CMK (cell line): ENCODE measurements at places on chromosomes 3 and 15.

DNA sequence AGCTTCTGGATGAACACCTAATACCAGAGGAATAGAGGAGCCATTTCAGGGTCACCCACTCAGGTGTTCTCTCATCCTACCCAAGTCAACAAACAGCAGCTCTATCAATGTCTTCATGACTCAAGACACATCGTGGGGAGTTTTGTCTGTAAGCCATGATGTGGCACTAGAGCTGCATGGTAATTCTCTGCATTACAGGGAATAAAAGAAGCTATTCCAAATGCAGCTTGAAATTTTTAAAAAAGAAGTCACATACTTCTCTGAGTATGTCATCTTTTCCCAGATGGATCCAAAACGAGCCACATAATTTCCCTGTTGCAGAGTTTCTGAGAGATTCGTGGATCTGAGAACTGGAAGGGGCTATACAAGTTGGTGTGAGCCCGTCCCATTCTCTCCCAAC, 6.1 kb upstream of the THSD4 start:
- DNase-seq, result no peak

DNA sequence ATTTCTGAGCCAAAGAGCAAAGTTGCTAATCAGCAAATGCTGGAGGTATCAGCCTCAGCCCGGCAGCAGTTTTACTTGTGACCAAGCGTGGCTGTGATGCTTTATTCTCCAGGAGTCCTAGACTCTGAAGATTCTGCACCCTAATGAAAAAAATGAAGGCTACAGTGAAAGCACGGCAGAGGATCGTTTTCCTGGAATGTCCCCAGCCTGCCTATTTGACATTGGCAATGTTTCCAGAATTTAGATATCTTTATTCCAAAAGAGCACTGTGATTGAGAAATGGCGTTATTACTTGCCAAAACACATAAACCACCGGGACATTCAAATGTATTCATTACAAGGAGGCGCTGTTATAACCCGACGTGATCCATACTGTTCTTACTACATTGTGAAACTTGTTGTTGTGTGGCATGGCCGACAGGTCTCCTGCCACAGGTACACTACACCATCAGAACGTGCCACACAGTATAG, 263.8 kb downstream of the SLCO3A1 start:
- no peak for DNase-seq

GRCh38 chr3:139248593-139249255, 95.1 kb upstream of the MRPS22 start:
- DNase-seq, result no peak

DNA sequence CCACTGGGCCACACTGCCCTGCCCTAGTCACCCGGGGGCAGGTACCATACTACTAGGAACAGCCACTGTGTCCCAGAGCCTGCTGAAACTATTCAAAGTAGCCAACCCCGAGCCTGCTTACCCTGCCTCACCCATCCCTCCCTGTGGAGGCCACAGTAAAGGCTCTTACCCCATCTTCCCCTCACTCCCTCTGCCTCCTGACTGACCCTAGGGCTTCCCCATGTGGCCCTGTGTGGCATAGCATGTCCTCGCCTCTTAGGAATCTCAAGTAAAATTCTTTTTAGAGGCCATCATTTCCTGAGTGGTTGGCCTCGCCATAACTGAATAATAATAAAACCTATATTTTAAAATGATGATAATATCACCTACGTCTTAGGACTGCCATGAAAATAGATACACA, 112.2 kb upstream of the SLC6A11 start:
- DNase-seq, result no peak

- DNase-seq, result no peak
These were observed 26.2 kb downstream of the TM2D3 start for GRCh38 chr15:101625980-101626379.

DNA sequence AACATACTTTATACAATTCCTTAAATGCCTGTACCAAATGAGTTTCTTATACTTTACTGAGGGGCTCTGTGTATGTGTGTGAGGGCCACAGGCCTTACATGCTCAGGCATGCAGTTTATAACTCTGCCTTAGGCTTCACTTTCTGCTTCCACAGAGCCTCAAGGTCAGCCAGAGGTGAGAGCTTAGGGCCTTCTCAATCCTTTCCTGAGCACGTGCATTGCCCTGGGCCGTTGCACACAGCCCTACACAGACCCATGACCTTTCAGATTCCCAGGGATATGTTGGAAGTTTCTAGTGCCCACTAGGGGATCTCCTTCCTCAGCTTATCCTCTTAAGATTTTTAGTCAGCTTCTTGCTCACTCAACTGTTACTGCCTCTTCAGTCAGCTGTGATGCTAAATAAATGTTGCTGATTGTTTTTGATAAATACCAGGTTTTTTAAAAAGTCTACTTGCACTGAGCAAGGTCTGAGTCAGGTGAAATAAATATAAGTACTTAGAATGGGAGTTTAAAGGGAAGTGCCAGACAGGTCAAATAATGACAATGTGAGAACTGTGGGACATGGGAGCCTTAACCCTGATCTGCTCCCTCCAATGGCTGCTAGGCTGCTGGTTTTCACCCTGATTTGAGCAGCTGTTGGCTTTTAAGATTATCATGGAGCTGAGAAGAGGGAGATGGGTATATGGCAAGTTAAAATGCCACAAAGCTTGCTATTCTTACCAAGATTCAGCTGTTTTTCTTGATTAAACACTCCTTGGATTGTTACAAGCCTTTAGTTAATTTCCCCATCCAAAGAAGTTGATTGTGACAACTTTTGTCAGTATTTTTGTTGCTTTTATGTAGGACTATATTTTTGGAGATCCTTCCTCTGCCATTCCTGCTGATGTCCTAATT, 169.5 kb downstream of the PLD1 start:
- DNase-seq, result no peak

- DNase-seq, result no peak
These were observed 103.1 kb downstream of the LRIG1 start for GRCh38 chr3:66397745-66398144.

GRCh38 chr3:151101270-151101969, 16.0 kb downstream of the MED12L start:
- no peak for DNase-seq

DNA sequence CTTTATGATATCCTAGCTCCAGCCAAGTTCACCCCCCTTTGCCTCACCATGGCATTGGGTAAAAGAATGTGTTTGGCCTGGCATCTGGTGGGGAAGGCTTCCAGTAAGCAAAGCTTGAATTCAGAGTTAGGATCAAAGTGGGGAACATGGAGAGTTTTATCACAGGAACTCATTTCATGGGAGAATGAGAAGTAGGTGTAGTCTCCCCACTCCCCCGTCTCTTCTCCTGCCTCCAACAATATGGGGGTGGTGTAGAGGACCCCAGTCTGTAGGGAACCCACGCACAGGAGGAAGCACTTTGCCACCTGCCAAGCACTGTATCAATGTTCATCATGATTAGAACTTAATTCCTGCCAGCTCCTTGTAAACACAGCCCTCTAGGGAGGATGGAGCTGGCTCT, 200.5 kb downstream of the UACA start:
- no peak for DNase-seq

GRCh38 chr15:67997996-67998395, 56.1 kb upstream of the PIAS1 start:
- no peak for DNase-seq

DNA sequence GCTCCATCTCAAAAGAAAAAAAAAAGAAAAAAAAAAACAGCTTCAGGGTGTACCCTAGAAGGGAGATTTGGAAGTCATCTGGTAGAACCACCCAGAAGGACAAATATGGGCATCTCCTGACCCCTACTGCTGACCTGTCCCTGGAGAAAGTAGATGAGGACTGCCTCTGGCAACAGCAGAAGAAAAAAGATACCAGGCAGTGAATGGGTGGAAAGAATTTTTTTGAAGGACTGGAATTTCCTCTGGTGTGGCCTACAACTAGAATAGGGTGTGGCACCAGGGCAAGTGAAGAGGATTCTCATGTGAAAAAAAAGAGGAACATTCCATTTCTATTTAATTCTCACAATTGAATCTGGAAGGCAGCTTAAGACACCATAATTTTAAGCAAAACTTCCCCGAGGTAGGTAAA, 3.1 kb downstream of the ANXA2 start:
- DNase-seq, result no peak

DNA sequence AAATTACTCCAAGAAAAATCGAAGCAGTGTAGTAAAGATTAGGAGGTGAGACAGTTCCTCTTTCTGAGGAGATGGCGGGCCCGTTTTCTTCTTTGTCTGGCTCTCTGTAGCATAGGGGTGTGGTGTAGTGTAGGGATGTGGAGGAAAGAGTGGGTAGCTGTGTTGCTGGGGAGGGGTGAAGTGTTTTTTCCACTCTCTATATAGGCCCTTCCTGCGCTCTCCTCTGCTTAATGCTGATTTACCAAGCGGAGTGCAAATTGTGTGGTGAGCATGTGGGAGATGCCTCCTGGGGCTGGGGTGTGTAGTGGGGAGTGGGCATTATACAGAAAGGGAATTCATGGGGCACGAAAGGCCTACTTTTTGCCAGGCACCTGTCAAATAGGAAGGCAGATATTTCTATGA, 94.9 kb downstream of the ST6GAL1 start:
- DNase-seq, result no peak

DNA sequence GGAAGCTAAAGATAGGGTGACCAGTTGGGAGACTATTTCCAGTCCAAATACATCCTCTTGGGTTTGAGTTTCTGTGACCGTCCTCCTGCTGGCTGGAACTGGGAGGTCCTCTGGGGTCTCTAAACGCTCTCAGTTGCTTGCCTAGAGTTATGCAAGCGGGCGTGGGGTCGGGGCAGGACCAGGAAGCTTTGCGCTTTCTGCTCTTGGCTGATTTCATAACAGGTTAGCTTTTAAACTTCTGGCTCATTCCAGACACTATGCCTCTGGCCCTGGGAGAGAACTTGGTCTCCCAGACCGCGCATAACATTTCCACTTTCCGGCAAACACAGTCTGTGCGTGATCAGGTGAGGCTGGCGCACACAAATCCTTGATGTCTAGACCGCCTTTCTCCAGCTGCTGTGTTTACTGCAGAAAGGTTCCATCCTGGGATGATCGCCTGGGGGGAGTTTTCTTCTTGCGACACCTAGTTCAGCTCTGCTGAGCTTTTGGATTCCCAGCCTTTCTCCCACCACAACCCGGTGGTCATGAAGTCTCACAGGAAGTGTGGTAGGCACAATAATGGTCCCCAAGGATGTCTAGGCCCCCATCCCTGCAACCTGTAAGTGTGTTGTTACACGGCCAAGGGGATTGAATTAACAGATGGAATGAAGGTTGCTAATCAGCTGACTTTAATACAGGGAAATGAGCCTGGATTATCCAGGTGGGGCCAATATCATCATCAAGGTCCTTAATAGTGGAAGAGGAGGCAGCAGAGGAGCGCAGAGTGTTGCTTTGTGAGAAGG, 23.6 kb upstream of the CGNL1 start:
- DNase-seq, result no peak

- DNase-seq, result peak; percentile 55
These were observed 126.7 kb upstream of the GMNC start for GRCh38 chr3:190989218-190989617.

DNA sequence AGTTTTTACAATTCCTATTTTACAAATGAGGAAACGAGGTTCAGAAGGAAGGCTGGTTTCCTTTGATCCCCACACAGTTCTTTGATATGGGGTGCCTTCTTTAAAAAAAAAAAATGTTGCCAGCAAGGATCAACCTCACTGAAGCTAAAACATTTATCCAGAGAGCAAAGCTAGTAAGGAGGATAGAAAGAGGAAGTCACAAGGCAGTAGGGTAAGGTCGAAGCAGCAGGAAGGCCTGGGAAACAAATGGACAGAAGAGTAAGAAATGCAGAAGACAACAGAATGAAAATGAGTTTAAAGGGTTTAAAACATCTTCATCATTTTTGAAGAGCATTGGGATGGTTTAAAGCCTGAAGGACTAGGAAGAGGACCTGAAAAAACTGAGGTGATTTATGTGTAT, 30.6 kb upstream of the CP start:
- DNase-seq, result no peak

DNA sequence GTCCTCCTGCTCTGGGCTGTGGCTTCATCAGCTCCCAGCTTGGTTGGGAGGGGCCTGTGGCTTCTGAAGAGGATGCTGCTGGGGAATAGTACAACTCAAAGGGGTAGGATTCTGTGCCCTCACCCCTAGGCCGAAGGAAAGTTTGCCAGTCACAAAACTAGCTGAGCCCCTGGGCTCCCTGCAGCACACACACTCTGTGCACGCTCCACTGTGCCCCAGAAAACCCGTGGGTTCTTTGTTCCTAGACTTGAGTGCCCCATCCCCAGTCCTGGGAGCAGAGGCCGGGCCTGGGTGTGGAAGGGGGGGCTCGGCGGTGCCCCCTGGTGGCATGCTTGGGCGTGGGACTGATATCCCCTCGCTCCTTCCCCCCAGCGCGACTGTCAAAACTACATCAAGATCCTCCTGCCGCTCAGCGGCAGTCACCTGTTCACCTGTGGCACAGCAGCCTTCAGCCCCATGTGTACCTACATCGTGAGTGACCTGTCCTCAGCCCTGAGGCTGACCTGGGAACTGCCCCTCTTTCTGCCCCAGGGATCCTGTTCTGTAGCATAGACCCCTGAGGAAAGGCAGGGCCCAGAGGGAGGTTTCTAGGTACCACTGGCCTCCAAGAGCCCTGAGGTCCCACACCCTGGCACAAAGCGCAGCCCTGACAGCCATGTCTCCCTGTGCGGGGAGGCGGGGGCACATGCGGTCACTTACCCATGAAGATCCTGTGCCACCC, 14.2 kb downstream of the CIB1 start:
- peak; percentile 26 for DNase-seq

DNA sequence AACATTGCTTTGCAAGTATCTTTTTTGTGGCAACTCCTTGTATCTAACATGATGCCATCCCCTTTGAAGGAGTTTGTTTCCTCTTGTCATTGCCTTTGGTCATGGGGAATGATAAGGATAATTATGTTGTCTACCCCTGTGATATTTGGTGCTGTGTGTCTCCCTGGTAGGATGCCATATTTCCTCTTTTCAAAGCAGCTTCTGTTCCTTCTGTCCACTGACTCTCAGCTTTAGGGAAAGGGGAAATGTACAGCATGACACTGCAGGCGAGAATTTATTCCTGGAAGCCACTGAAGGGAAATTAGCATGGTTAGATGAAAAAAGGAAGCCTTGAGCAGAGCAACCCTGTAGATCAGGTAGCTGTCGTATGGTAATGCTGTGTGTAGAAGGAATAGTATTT, 576.7 kb downstream of the CADM2 start:
- DNase-seq, result no peak

GRCh38 chr3:69130689-69131088, 8.3 kb upstream of the LMOD3 start:
- DNase-seq, result no peak

DNA sequence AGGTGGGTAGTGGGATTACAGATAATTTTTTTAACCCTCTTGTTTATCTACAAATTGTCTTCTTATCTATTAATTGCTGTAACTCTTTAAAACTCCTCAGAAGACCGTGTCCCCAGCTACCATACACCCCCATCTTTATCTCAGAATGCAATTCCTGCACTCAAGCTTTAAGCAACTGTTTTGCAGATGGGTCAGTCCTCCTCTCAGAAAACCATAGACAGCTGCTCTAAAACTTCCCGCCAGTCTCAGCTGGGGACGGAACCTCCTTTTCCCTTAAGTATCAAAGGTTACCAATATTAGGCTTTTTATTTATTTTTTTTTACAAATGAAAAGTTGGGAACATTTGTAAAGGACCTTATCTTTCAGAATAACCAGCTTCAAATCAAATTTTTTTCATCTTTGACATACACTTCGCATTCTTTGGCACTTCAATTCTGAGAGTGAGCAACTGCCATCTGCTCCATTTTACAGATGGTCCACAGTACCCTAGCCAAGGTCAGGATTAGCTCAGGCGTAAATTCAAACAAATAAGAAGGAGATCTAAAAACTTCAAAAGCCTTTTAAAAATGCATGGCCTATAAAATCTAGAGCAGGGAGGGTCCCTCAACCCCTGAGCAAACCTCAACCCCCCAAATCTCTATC, 1.3 kb downstream of the GATM start:
- no peak for DNase-seq

- no peak for DNase-seq
These were observed 21.5 kb upstream of the PTPN23 start for GRCh38 chr3:47359323-47359722.
